ENCODE measurements at places on chromosomes 4 and X.

GRCh38 chrX:19627533-19627932 lies 112.2 kb upstream of the MAP3K15 start:
- peak; percentile 13 for DNase-seq

DNA sequence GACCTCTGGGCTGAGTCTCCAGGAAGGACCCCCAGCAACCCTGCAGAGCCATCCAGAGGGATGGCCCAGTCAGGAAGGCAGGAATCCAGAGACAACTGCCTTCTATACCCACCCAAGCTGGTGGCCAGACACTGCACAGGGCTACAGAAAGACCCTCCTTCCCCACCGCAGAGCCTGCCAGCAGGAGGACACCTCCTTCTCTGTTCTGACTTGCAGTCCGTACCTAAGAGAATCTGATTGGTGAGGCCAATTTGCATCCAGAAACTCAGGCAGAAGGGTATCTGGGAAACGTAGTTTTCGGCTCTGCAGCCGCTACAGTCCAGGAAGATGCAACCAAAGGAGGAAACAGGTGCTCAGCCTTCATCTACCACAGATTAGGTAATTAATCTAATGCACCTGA lies 155.4 kb upstream of the FRG1 start:
- no peak for DNase-seq

GRCh38 chr4:53191997-53192396 lies 173.9 kb downstream of the SCFD2 start:
- DNase-seq, result no peak

DNA sequence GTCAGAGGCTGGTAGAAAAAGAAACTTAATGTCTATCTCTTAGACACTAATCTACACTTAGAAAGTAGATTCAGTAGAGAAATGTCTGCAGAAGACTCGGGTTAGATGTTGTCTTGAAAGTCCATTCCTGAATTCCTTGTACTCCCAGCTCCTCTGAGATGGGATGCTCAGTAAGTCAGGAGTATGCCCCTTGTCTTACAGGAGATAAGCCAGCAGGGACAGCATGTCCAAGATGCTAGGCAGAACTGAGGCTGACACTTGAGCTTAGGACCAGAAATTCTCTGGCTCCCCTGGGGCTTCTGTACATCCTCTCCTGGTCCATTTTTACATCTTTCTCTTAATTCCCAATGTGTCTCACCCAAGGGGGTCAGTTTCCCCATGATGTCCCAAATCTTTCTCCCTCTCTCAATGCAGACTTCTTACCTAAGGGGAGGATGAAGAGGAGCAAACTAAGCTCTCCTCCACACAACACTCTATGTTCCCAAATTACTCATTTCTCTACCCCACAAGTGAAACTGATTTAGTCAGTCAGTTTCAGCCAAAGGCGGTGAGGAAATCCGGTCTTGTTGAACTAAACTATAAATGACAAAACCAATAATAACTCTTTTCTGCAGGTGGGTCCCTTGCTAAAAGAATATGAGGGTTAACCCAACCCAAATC lies 558.2 kb upstream of the DIPK2B start:
- peak; percentile 50 for DNase-seq

- DNase-seq, result no peak
These were observed 65.3 kb downstream of the CLNK start for GRCh38 chr4:10619220-10619619.

DNA sequence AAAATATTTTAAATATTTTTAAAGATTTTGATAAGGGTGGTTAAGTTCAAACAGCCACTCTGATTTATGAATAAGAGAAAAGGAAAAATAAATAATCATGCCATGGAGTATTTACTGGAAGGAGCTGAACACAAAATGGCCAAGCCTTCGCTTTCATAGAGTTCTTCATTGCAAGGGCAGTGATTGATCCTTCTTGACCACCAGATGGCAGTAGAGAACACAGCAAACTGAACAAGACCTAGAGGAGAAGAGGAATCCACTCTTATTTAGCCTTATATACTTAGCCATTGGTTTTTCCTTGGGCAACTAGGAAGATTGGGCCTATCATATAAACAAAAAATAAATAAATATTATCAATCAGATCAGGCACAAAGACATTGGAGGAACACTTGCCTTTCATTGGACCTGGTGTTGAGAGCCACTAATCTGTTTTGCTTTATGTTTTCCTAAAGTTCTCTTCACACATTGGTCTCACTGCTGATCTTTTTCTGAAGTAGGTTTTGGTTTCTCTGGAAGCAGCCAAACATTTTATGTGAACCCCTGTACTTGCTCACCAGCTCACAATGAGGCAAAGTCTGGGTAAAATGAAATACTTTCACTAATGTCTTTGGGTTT lies 58.1 kb upstream of the PARM1 start:
- DNase-seq, result peak; percentile 83

- peak; percentile 74 for DNase-seq
These were observed 6.1 kb downstream of the LIAS start for GRCh38 chr4:39464886-39465501.

DNA sequence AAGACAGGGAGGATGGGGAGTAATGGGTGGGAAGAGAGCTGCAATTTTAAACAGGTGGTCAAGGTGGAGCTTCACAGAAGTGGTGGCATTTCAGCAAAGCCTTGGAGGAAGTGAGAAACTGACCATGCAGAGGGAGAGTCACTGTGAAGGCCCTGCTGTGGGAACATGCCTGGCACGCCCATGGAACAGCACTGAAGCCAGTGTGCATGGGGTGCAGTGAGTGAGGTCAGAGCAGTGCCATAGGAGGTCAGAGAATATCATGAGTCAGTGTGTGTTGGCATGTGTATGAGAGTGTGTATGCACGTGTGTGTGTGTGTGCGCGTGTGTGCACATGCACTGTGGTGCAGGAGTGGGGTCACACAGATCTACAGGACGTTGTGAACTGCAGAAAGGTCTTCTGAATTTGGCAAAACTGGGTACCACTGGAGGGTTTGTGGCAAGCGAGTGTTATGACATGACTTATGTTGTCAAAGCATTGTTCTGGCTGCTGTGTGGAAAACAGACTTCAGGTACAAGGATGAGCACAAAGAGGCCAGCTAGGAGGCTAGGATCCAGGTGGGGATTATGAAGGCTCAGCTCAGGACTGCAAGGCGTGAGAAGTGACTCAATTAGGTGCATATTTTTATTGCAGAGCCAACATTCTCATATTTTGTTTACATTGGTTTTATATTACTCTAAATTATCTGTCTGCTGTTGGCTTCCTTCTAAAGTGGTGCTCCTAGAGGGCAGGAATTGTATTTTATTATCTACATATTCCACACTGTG lies 34.0 kb downstream of the ZNF827 start:
- DNase-seq, result no peak

- DNase-seq, result no peak
These were observed 83.7 kb downstream of the HTRA3 start for GRCh38 chr4:8353158-8353669.

GRCh38 chr4:48275686-48276085 lies 6.0 kb upstream of the TEC start:
- DNase-seq, result no peak

DNA sequence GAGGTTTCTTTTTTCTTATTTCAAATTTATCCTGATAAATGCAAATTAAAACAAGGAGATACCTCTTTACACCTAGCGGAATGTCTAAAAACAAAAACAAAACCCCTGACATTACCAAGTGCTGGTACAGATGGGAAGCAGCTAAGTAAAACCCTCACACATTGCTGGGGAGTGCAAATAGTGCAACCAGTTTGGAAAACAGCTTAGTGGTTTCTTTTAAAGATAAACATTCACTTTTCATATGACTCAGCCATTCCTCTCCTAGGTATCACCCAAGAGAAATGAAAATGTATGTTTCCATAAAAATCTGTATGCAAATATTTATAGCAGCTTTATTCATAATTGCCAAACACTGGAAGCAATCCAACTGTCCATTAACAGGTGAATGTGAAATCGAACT lies 84.1 kb upstream of the HELT start:
- no peak for DNase-seq

DNA sequence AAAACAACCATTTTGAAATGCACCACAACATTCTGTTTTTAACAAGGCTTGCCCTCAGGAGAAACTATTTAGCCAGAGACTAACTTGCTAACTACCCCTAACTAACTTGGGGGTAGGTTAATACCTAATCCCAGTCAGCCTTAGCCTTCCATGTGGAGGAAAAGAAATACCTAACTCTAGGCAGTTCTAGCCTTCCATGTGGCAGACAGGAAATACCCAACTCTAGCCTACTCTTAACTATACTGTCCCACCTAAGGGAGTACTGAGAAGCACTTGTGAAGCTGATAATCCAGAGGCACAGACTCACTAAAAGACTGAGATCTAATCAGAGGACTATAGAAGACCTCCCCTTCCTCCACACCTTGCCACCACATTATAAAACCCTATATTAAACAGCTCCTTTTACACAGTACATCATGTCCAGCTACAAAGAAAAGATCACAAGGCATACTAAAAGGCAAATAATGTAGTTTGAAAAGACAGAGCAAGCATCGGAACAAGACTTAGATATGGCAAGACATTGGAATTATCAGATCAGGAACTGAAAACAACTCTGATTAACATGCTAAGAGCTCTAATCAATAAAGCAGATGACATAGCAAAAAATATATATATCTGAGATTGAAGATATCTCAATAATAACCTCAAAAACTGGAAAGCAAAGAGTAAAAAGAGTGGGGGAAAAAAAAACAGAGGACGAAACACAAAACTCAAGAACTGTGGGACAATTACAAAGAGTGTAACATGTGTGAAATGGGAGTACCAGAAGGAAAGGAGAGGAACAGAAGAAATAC lies 52.2 kb downstream of the FRYL start:
- no peak for DNase-seq

GRCh38 chr4:119666653-119667091 lies 38.1 kb upstream of the PDE5A start:
- no peak for DNase-seq

GRCh38 chr4:101050088-101050836 lies 297.1 kb downstream of the PPP3CA start:
- DNase-seq, result no peak

DNA sequence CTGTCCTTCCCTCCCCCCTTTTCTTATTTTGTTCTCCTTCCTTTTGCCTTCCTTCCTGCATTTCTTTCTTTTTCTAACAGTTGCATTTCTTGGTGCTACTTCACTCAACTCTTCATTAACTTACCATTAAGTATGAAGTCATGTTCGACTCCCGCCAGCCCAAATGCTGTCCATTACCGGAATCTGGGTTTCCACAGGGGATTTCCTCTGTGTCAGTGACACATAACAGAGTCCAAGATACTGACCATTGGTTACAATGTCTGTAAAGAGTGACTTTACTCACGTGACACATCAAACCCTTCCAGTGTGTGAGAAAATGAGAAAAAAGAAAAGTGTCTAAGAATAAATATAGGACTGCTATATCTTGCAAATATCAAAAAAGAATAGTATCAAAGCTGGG lies 500.0 kb upstream of the FRG1 start:
- no peak for DNase-seq

GRCh38 chr4:39609454-39609931 lies 29.2 kb downstream of the SMIM14 start:
- DNase-seq, result no peak

- no peak for DNase-seq
These were observed 253.8 kb downstream of the PCDH7 start for GRCh38 chr4:30973993-30974392.

DNA sequence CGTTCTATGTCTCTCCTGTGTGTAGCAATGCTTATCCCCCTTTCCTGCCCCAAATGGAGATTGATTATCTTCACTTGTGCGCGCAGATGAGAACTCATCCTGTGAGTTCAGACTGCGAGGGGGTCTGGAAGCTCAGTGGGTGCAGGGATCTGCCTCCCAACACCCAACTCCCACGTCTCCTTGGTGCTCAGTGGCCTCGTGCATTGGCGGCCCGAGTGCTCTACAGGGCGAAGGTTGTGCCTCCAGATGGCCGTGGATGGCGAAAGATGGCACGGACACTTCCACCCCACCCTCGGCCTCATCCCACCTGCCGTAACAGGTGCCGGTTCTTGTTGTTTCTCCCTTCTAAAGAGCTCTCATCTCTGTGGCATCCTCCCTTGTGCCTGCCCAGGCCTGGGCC lies 45.1 kb upstream of the SORCS2 start:
- DNase-seq, result no peak

DNA sequence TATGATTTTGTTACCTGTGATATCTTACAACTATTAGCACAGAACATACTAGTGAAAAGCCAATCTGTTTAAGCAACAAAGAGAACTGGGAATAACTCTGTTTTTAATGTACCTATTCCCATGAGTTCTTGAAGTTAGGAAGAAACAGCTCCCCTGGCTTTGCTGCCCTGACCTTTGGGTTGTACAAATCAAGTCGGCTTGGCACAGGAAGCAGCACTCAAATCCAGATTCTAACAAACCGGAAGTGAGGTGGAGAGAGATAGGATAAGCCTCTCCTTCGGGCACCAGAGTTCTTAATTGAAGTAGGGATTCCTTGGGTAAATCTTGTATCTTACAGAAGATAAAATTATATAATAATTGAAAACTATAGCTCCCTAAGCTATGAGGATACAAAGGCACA lies 144.8 kb upstream of the CPEB2 start:
- no peak for DNase-seq

GRCh38 chr4:77843628-77844027 lies 19.0 kb upstream of the MRPL1 start:
- no peak for DNase-seq

DNA sequence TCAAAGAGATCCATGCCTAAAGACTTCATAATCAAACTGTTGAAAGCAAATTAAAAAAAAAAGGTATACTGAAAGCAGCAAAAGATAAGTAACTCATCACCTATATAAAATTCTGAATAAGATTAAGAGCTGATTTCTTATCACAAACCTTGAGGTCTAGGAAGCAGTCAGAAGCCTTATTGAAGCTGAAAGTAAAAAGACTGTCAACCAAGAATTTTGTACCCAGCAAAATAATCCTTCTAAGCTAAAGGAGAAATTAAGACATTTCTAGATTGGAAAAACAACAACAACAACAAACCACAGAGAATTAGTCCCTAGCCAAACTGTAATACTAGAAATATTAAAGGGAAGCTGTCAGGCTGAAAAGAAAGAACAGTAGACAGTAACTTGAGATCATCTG lies 622.9 kb downstream of the PCDH7 start:
- no peak for DNase-seq

GRCh38 chr4:42574870-42575430 lies 82.0 kb downstream of the ATP8A1 start:
- no peak for DNase-seq

DNA sequence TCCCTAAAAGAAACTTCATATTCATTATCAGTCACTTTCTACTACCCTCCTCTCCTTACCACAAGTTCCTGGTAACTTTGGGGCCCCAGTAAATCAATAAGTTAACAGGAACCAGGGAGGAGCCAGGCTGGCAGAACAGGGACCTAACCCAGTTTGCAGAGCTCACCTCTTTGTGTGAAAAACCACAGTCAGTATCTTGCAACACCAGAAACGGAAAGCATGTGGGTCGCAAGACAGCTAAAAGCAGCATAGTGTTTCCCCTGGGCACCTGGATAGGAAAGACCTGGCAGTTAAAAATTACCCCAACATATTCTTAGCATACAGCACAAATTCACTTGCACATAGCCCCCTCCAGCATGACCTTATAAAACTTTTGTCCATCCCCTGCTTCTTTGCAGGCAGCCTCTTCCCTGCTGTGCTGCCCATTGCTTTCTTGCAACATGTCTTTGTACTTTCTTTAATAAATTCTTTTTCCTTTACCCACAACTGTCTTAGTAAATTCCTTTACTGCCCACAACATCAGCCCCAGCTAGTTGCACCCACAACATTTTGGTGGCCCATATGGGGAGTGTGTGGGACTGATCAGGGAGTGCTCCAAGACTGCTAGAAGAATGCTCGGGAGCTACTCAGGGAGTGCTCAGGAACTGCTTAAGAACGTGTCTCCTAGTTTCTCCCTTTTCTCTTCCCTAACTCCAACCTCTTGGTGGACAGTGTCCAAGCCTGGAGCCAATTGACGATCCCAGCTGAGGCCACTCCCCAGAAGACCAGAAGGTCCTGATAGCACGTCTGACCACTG lies 83.4 kb downstream of the MSN start:
- peak; percentile 12 for DNase-seq
